ENCODE measurements at places on chromosomes 16 and 17.

- peak; percentile 58 for DNase-seq
These were observed 8.2 kb downstream of the NMRAL1 start for GRCh38 chr16:4465977-4466779.

DNA sequence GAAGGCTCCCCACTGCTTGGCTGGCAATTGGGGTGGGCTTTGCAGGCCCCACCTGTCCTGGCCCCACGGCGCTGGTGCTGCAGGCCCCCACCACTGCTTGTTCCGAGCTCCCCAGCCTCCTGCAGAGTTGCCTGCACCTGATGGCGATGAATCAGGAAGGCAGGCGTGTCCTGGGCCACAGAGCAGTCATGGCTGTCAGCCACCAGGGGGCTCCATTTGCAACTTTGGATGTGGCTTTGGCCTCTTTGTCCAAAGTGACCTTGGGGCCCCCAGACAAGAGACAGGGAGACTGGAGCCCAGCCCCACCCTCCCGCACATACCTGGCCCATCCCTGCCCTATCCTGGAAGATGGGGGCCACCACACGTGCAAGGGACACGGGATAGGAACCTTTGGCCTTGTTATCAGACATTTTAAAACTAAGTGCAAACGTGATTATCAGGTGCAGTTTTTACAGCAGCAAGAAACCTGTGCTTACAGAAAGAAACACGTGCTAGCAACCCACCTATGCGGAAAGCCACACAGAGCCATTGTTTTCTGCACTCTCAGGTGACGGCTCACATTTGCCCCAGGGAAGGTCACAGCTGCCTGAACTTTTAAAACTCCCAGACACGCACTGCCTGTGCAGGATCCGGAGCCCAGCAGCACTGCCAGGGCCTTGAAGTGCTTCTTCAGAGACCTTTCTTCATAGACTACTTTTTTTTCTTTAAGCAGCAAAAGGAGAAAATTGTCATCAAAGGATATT is at the start of gene DNASE1:
TSS of gene DNASE1 (plus strand) at position 443 of the 743 bp plus-strand sequence. CDS start 683 bp downstream, outside the sequence.
- peak; percentile 9 for DNase-seq

GRCh38 chr16:13829697-13830299 is 90.2 kb upstream of the ERCC4 start:
- DNase-seq: no peak

- DNase-seq: no peak
These were observed 174.0 kb upstream of the CIBAR2 start for GRCh38 chr16:85286066-85286831.

- peak; percentile 70 for DNase-seq
These were observed 3.6 kb upstream of the HROB start for GRCh38 chr17:44137891-44138709.

- no peak for DNase-seq
These were observed 89.4 kb downstream of the ADCY9 start for GRCh38 chr16:4026854-4027253.

GRCh38 chr17:74972973-74973328 is 392 bp upstream of the HID1 start:
- no peak for DNase-seq

DNA sequence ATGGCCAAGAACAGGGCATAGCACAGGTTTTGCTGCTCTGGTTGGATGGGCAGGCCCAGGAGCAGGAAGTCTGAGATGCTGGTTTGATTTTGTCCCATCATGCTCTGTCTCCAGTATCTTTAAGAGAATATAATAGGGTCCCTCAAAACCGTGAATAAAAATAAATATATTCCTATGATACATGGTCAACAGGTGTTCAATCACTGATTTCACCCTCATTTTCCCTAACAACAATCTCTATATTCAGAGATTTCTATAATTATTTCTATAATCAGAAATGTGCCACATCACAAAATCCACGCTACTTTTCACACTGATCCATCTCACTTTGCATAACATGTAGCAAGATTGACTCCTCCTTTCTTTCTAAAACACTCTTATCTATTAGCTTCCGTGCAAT is at the start of gene OR1E2:
TSS of gene OR1E2 (minus strand) at position 101 of the 400 bp plus-strand sequence. CDS start at position 101, 0 bp downstream.
- DNase-seq: no peak

DNA sequence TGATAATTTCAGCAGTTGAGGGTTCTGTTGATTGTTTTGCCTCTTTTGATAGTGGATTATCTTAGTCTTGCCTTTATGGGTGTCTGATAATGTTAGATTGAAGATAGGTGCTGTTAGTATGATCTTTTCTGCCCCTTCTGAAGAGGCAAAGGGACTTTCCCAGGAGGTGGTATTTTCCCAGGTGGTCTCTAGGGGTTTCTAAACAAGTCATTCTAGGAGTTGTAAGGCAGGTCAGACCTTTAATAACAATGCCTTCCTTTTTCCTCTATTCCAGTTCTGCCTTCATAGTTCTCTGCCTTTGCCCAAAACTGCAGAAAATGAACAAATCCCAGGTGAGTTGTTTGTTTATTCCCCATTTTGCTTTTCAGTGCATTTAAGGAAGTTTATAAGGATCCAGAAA is 4.3 kb downstream of the ZFP1 start:
- no peak for DNase-seq

- no peak for DNase-seq
These were observed 3.7 kb downstream of the CETP start for GRCh38 chr16:56965149-56966092.

GRCh38 chr17:79400989-79401703 is 209.7 kb downstream of the RBFOX3 start:
- peak; percentile 27 for DNase-seq
